Epithelial cell of proximal tubule (primary cell): ENCODE measurements at places on chromosomes 13 and 19.

DNA sequence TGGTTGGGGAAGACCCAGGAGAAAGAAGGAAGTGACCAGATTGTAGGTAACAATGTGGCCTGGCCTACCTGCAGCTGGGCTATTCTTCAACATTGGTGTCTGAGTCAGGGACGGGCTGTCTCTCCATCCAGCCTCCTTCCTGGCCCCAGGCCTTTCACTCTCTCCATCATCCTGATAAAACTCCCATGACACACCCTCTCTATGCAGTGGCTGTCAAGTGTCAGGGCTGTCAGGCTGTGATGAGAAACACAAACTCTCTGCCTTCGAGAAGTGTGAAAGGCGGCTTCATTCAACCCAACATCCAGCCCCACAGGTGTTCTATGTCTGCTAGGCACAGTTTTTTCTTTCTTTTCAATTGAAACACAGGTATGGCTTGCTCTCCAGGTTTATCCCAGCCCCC lies 153.3 kb upstream of the VSTM2B start:
- DNase-seq = no peak

DNA sequence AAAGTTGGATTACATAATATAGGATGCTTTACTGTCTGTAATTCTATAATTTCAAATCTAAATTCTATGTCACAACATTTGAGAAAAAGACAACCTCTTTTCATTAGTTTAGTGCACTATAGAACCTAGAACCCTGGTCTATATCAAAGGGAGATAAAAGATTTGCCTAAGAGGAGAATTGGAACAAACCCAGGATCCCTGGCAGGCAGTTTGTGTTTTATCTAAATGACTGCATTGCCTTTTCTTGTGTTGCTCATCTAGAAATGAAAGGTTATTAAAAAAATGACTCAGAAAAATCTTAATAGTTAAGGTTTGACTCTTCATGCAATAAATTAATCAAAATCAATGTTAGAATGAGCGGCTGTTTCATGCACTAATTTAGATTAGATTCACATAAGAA lies 96.7 kb downstream of the PCDH9 start:
- no peak for DNase-seq

DNA sequence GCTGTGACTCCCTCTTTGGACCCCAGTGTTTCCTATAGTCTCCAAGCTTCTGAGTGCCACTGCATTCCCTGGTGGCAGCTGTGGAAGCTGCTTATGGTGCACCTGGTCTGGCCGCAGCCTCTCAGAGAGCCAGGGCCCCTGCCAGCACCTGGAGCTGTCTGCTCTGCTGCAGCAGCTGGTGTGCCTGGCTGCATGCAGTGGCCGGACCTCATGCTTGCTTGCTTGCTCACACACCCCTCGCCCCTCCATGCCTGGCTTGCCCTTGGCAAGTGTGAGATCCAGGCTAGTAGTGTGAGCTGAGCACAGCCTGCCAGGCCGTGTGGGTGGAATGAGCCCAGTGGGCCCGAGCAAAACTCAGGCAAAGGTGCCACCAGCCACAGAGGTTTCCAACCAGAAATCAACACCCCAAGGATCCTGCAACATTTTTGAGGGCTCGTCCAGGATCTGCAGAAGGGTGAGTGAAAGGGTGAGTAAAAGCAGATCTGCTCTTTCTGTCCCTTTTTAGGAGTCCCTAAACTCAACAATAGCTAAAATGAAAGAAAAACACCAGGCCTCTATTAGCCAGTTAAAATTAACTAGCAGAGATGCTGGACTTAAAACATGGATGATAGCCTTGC lies 7.6 kb upstream of the MLLT1 start:
- DNase-seq = no peak

DNA sequence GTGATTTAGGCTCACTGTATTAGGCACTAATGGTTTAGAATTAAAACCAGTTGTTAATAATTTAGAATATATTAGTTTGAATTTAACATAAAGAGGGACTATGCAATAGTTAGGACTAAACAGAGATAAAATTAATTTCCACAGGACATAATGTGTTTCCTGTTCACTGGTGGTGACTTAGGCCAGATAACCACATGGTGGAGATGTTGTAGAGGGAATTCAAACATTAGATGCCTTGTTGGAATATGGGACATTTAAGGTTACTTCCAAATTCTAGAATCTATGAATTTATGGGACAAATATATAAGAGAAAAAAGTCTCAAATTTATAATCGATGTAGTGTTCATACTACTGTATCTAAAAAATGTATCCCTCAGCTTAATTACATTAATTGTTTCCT lies 615.5 kb upstream of the KLHL1 start:
- no peak for DNase-seq

DNA sequence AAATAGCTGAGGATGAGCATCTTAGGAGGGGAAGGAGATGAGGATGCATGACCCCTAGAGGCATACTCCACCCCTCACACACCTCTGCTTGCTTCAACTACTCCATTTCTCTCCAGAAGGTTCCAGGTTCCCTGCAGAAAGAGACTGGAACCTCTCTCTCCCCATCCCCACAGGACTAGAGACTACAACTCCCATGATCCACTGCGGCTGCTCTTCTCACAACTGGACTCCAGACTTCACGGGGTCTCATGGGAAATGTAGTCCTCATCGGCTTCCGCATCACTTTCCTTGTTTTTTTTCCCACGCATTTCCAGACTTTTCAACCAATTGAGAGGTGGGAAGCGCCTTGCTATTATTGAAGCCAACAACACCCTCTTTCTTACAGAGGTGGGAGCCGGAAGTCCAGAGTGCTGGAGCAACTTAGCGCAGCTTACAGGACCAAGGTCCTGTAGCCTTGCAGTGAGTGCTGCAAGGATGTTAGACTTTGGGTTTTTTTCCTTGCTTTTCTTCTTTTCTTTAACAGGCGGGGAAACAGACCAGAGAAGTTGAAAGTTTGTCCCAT lies 13.9 kb upstream of the CACNG6 start:
- DNase-seq = peak; percentile 6

- no peak for DNase-seq
These were observed 119.7 kb downstream of the COL4A2 start for GRCh38 chr13:110426735-110427134.

GRCh38 chr13:100298691-100299090 lies 209.8 kb downstream of the PCCA start:
- no peak for DNase-seq

- DNase-seq = no peak
These were observed 73.2 kb upstream of the MCF2L start for GRCh38 chr13:112895521-112896465.

DNA sequence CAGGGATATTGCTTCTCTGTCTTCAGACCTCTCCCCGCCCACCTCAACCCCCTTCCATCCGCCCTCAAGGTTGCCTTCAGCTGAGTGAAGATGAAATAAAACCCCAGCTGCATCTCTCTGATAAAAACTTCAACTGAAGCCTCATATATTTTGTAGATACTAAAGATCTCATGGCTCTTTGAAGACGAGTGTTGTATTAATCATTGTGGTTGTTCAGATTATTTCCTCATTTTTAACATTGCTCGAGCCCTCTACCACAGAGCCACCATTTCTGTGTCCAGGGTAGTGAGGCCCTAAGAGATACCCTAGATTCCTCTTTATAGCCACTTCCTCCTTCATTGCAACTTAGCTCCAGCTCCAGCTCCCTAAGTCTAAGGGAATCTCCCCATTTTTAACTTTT lies 312.8 kb upstream of the ZNF507 start:
- no peak for DNase-seq

DNA sequence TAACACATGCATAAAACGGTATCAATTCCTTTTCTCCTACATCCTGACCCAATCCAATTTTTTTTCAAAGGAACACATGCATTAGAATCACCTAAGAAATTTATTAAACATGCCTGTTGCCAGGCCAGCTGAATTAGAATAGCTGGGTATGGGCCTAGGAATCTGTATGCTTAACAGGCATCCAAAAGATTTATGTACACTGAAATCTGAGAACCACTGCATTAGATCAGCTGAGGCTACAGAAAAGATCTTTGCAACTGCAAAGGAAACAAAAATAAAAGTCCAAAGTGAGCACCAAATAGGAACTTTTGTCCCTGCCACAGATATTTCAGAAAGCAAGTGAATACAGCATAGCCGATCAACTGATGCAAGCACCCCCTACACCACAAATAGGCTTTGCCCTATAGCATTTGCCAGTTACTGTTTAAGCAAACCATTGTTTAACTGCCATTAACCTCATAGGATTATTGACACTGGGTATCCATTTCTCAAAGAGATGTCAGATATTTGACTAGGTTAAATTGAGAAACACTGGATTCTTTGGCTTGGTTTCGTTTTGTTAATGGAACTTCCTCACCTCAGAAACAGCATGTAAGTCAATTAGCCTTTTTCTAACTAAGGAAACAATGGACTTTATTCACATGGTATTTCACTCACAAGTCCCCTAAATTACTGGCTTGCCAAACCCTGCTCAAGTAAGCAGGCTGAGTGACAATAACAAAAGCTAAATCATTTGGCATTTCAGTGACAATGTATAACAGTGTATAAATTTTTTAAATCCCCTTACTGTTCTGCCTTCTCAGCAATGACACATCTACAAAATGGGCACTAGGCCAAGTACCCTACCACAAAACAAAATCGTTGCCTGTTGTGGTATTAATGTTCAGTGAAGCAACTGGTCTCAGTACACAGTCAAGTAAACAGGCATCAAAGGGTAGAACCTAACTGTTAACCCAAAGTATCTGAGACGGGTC lies 67.8 kb downstream of the SUCLA2 start:
- no peak for DNase-seq

DNA sequence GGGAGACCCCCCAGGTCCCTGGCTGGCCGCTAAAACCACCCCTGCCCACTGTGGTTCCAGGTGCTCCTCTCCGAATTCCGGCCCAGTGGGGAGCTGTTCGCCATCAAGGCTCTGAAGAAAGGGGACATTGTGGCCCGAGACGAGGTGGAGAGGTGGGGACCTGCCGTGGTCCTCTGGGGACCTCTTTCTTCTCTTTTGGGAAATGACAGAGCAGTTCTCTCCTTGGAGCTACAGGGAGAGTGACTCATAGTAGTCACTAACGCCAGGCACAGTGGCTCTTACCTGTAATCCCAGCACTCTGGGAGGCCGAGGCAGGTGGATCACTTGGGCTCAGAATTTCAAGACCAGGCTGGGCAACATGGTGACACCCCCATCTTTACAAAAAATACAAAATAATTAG lies 7.3 kb downstream of the PTGER1 start:
- no peak for DNase-seq

DNA sequence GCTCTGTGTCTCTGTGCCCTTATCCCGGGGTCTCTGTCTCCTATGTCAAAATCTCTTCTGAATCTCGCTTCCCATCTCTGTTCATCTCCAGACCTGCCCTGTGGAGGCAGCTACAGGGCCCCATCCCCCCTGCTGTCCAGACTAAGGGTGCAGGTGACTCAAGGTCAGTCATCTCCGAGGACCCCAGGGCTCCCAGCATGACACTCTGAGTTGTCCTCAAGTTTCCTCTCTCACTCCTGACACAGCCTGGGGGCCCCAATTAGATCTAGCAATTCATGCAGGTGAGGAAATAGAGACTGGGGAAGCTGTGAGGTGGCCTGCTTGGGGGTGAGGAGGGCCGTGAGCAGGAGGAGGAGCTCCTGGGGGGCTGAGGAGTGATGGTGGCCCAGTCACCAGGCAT lies 2.1 kb upstream of the CNFN start:
- DNase-seq = no peak

- DNase-seq = peak; percentile 63
These were observed at the start of gene ZNF112 for GRCh38 chr19:44356383-44357111. TSS of gene ZNF112 (minus strand) at chr19:44356680. CDS start at chr19:44340539, 16,141 bp downstream.

DNA sequence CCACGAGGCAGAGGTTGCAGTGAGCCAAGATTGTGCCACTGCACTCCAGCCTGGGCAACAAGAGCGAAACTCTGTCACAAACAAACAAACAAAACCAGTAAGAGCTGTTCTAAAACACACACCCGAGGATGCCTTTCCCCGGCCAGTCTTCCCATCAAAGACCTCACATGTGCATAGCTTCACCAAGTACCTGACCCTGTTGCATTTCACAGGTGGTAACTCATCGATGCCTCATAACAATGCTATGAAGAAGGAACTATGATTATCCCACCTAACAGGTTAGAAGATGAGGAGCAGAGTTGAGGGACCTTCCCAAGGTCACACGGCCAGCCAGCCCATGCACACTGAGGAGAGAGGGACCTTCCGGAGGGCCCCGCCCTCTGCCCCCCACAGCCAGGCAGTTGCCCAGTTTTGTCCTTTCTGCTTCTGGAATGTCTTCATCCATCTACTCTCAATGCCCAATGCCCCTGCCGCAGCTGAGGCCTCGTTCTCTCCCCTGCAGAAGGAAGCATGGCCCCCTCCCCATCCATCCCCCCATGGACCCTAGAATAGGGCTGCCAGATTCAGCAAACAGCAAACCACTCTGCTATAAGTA lies 16.8 kb upstream of the LENG8 start:
- DNase-seq = no peak

DNA sequence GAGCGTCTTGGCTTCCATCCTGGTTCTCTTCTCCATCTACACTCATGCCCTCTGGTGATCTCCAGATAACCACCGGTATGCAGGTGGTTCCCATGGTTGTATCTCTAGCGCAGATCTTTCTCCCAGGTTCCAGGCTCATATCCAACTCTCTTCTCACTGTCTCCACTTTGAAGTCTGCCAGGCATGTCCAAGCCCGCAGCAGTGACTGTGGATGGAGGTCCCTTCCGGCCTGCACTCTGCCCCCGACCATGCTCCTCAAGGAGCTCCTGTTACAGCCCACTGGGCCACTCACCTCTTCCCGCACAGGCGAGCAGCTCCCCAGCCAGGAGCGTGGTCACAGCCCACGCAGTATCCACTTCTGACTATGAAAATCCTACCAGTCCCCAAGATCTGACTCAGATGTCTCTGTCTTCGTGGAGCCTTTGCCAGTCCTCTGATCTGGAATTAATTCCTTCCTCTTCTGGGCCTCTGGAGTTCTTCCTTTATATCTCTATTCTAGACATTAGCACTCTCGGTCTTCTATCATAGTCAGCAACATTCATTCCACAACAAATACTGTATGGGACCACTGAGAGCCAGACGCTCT lies 100.2 kb downstream of the TEX26 start:
- DNase-seq = no peak

GRCh38 chr19:38667661-38668171 lies 20.3 kb downstream of the ACTN4 start:
- no peak for DNase-seq

DNA sequence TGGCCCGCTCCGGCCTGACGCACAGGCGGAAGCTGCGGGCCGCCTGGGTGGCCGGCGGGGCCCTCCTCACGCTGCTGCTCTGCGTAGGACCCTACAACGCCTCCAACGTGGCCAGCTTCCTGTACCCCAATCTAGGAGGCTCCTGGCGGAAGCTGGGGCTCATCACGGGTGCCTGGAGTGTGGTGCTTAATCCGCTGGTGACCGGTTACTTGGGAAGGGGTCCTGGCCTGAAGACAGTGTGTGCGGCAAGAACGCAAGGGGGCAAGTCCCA lies 4.4 kb downstream of the FFAR1 start:
- DNase-seq = no peak
